ENCODE measurements at places on chromosomes 6 and 20.

- DNase-seq: no peak
These were observed at the start of gene OR12D1 for GRCh38 chr6:29414588-29414987. Gene OR12D1, plus strand, starts transcription at chr6:29414928.

DNA sequence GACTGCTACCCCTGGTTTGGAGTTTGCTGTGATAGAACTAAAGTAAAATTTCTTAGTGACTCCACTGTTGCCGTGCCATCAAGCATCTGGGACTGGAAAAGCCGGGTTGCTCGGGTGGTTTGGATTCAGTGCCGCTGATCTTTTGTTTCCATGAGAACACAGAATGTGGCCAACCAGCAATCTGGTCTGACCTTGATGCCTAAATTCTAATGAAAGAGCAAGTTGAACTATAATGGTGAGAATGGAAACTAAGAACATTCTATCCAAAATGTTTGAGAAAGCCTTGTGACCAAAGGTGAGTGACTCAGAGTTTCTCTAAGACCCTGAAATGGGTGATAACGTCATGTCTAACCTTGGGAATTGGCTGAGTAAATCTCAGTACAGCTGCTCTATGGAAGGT lies 9.9 kb upstream of the PI16 start:
- no peak for DNase-seq

- DNase-seq: no peak
These were observed 140.8 kb downstream of the ALDH8A1 start for GRCh38 chr6:134809130-134809529.

GRCh38 chr6:15063253-15063853 lies 182.5 kb upstream of the JARID2 start:
- DNase-seq: no peak

GRCh38 chr20:45318386-45318939 lies 10.4 kb upstream of the MATN4 start:
- DNase-seq: no peak
